Left lung (tissue), 14 donors: ENCODE measurements at places on chromosomes 1 and 21. TPM values are rescaled to one million over a fixed set of nuclear protein-coding genes. Genes with fewer than 3 reads are reported as not detected.

The ERICH3 gene
- 3.5 TPM for total RNA-seq

The ZNF593OS gene
- total RNA-seq, result not detected

The NTRK1 gene
- 0.97 TPM for total RNA-seq

DNA sequence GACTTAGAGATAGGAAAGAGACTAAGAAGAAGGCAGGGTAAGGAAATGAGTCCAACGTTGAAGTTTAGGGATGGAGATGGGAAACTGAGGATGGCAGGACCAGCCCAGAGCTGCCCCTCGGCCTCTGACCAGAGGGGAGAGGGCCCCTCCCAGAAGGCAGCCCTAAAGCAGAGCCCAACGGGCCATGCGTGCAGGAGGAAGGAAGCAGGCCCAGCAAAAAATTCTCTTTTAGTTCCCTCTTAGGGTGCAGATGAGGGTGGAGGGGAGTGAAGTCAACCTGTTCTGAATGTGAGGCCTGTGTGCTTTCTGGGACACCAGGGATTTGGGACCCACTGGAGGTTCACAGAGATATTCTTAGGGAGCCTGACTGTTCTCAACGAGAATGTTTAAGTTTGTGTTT, 225.4 kb downstream of the RHOU start:
- H3K4me1 ChIP-seq, result peaks cover 8% of the 10 kb centered on the region
- no peaks in the 10 kb centered on the region for H3K36me3 ChIP-seq
- H3K27ac ChIP-seq, result no peak overlapping the region
- DNase-seq, result no peak
- no peak overlapping the region for H3K4me3 ChIP-seq

- no peak overlapping the region for H3K4me3 ChIP-seq
- peaks cover 30% of the 10 kb centered on the region for H3K4me1 ChIP-seq
- peak overlapping the region; percentile 89 for H3K27ac ChIP-seq
- peak; percentile 91 for DNase-seq
- H3K36me3 ChIP-seq, result no peaks in the 10 kb centered on the region
These were observed 140.9 kb upstream of the ARHGEF16 start for GRCh38 chr1:3313576-3313950.

The PSMB2 gene
- 73.1 TPM for total RNA-seq

DNA sequence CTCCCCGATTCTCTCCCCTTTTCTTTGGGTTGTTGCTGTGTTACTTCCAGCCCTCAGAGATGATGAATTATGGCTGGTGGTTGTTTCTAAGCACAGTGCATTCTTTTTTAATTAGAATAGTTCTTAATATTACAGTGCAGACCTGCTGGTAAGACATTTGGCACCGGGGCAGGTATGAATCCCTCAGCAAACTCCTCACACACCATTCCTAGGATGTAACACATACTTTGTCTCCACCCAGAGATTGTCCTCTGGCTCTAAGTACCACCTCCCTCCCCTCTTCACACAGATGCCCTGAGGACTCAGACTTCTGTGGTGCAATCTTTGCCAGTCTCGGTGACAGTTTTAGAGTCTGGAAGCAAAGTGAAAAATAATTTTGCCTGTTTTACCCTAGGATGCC, 143.1 kb downstream of the HLX start:
- H3K36me3 ChIP-seq, result no peaks in the 10 kb centered on the region
- no peak overlapping the region for H3K27ac ChIP-seq
- DNase-seq, result no peak
- H3K4me3 ChIP-seq, result no peak overlapping the region
